ENCODE measurements at places on chromosomes 4 and X. TPM values are rescaled to one million over a fixed set of nuclear protein-coding genes. Genes with fewer than 3 reads are reported as not detected.

- DNase-seq = no peak
Observed at GRCh38 chr4:112840061-112840460, 203.1 kb downstream of the LARP7 start.

DNA sequence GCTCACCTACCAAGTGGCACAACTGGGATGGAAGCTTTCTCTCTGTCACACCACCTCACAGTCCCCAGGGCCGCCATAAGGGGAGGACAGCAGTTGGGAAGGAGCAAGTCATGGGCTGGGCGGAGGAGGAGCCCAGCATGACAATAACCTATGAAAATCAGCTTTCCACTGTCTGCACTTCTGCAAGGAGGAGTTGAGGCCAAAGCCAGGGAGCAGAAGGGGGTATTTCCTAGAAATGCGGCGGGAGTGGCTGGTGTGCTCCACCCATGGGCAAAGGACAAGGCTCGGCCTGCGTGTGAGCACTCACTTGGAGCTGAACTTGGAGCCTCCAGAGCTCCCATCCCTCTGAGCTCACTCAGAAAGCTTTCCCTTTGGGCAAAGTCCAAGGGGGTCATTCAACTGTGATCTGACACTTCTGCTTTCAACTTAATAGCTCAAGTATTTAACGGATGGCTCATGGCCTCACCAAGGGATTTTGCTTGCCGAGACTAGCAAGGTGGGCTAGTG, 18.5 kb downstream of the APLN start:
- no peak for DNase-seq

The STATH gene
- not detected for total RNA-seq

DNA sequence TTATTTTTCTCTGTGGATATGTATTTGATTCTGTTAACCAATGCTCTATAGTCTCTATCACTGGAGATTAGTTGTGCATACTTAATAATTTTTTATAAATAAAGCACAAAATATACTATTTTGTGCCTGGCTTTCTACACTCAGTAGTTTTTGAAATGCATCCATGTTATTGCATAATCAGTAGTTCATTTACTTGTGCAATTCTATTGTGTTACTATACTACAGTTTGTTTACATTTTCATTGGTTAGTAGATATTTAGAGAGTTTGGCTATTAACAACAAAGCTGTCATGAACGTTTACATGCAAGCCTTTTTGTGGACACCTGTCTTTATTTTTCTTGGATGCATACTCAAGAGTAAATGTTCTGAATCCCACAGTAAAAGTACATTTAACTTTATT, 265.0 kb upstream of the FAT4 start:
- no peak for DNase-seq

DNA sequence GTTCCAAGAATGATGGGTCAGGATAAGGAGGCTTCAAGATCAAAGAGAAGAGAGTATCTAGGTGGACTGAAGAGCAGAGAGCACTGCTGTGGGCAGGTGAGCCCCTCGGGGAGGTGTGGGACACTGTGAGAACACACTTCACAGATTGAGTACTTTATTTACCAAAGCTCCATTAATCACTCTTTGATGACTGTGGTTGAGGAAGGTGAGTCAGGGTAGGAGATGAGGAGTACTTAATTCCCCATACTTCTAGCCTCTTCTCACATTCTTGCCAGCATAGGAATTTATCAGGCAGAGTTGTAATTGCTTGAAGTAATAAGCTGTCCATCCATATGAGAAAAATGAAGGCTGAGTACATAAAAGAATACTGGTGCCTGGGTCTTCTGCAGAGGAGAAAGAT, 375.3 kb downstream of the PCDH10 start:
- no peak for DNase-seq

GRCh38 chr4:92059615-92060014, 244.2 kb upstream of the GRID2 start:
- no peak for DNase-seq

Data from progenitor cell of endocrine pancreas (in vitro differentiated cells).